NCI-H1930 (cell line): ENCODE measurements at places on chromosomes 2 and 18.

DNA sequence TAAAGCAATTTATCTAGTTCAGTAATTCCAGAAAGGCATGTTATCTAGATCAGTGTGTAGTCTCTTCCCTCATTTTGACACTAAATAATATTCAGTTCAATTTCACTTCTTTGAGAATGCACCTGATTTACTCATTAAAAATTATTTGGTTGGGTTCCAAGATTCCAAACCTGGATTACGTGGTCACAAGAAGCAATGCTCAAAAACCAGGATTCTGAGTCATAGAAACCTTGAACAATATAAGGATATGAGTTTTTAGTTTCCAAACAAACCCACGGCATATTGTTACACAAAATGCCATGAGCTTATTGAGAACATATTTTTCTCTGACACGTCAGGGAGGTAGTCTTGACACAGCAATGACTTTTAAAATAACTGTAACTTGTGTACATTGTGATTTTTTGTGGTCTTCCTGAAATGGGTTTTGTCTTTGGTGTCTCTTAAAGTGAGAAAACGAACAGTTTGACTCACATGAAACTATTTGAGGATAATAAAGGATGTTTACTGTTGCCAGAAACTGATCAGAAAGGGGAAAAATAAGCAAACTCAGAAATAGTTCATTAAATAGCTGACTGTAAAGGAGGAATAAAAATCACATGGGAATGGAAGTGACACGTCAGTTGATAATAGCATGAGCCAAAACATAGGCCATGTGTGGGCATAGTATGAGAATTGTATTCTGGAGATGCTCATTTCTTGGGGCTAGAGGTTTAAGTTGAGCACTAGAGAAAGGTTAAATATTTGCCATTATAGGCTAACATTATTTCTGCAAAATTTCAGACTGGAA is 617.7 kb upstream of the CDH2 start:
- no peak for DNase-seq

DNA sequence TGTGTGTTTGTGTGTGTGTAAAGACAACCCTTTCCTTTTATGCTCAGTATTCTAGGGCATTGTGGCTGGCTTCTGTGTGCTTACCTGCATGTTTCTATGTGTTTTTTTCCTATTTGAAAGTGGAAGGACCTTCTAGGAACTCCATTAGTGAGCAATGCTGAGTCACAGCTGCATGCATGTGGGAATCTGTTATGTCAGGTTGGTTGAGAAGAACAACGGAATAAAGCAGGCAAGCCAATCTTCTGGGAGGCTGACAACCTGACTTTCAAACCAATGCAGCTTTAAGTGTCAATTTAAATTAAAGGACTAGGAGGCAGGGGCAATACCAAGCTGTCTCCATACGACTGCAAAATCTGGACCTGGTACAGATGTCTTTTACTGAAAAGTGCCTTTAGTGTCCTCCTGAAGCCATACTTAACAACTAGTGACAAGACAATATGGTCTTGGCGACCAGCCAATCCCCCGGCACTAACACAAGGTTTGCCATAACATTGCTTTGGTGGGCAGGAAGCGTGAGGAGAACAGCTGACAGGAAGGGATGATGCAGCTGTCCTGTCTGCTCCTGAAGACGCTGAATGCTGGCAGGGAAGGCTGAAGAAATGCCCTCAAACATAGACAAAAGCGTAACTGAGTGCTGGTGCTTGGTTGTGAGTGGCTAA is 514.7 kb upstream of the CDH7 start:
- DNase-seq, result no peak

GRCh38 chr2:237152361-237152760 is 66.7 kb downstream of the COPS8 start:
- DNase-seq, result no peak

GRCh38 chr2:237535385-237536082 is 30.8 kb upstream of the PRLH start:
- no peak for DNase-seq

- no peak for DNase-seq
These were observed 81.6 kb downstream of the COL5A2 start for GRCh38 chr2:189097934-189098333.

DNA sequence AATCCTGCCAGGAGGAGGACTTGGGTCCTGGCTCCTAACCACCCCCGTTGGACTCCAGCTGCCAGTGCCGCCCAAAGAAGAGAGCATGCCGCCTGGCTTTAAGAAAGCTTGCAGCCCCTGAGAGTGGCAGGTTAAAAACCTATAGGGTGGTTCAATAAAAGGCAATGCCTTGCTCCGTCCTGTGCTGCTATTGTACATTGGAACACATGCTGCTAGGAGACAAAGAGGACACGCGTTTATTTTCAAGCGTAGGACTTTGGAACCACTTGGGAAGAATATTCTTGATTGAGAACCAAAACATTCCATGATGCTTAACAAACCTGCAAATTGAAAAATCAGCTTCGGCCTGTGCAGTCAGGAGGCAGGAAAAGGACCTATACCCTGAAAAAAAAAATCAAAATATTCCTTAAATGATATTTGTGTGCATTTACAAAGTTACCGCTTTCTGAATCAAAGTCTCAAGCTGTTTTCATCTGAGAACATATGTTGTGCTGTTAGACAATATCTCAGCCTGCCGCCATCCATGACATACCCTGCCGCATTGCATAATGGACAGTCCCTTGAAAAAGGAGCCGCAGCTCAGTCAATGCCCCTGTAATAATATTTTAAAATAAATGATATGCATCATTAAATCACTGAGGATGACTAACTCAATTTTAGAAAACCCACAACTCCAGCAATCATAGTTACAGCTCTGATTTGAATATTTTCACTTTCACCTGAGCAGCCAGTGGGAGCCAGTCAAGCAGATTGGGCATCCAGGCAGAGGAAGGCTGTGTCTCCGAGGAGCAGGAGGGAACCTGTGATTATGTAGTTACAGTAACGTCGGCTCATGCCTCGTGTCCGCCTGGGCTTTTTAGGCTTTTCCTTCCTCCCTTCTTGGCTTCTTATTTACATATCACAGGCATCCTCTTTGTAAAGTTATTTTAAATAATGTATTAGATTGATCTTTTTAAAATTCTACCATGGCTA is 805.6 kb upstream of the FANCL start:
- DNase-seq, result no peak

DNA sequence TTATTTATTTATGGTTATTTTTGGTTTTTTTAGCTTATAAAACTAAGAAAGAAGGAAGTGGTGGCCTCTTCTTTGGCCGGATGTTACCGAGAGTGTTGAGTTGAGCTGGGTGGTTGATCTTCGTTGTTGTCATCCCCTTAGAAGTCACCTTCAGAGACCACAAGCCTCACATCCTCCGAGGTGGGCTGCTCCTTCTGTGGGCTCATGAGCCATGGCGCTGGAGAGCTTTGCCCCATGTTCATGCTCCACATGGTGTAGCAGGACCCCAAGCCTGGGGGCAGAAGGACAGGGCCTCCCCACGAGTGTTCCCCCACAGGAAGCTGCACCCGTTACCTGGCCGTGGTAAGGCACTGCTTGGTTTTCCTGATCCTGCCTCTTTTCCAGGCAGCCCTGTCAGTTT is 23.4 kb downstream of the SNTG2 start:
- no peak for DNase-seq

GRCh38 chr2:219082332-219082958 is 21.7 kb upstream of the IHH start:
- no peak for DNase-seq

DNA sequence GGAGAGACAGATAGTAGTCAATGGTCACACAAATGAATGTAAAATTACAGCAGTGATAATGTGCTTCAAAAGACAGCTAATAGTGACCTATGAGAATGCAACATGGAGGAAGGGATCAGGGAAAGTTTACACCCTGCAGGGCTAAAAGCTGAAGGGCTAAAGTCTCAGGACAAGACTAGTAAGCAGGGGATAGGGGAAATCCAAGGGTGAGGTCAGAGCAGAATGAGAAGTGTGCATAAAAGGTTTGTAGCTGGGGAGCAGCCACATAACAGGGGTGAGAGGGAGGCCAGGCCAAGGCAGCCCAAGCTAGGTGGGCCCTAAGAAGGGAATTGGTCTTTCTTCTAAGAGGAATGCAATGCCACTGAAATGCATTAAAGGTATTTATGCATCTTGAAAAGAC is 746.3 kb downstream of the SATB2 start:
- no peak for DNase-seq

GRCh38 chr2:224260372-224261020 is 141.4 kb downstream of the FAM124B start:
- no peak for DNase-seq

- DNase-seq, result no peak
These were observed 408.5 kb downstream of the ZEB2 start for GRCh38 chr2:144111437-144111836.

- no peak for DNase-seq
These were observed 1.5 kb downstream of the GIGYF2 start for GRCh38 chr2:232698556-232699091.

DNA sequence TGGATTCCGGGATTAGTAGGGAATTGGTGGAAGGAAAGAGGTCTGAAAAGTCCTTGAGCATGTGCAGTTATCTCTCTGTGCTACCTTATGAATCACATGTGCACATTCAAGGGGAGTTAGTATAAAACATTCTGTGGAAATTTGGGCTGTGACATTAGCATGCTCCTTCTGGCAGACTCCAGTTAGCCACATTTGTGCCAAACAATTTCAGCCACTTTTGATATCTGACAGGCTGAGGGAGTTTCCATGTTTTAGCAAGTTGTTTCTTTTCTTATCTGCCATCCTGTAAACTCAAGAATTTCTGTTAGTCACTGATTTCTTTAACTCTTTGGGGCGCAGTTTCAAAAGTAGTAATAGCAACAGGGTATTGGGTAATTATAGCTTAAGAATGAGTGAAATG is 28.3 kb upstream of the GYPC start:
- no peak for DNase-seq

DNA sequence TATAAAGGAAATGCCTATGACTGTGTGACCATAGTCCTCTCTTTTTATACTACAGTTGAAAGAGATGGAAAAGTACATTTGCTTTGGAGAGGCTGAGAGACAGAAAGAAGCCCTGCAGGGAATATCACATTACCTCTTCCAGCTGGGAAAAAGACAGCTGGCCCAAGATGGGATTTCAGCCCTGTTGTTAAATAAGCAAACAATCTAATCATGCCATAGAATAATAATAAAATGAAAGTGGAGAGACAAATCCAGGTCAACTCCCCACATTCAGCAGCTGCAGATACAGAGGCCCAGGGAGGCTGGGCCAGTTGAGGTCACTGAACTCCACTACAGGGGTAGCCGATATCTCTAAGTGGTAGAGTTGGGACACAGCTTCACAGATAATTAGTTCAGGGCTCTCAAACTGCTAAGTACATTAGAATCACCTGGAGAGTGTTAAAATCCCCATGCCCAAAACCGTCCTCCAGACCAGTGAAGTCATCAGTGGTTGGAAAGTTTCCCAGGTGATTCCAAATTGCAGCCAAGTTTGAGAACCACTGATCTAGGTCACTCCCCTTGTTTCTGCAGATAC is 81.9 kb downstream of the MOGAT1 start:
- DNase-seq, result peak; percentile 56

DNA sequence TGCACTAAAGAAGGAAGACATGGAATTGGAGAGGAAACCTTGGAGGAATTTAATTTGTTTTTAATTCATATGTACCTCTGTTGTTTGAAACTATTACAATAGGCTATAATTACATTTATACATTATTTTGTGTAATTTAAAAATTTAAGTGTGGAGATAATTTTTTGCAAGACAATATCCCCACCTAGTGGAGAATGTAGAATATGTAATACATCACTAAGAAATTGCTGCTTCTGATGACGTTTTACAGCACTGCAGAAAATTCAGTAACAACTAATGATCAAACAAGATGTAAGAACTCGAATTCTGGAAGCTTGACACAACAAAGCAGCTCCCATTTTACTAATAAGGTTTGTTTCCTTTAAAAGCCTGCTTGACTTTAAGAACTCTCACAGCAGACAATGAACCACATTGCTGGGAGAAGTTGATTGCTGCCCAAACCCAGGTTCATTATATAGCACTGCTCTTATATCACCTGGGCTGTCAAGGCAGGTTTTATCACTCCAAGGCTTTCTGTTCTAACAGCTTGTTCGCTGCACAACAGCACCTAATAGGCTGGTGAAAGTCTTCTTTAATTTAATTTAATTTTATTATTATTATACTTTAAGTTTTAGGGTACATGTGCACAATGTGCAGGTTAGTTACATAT is 53.4 kb downstream of the THADA start:
- peak; percentile 17 for DNase-seq

GRCh38 chr2:158997037-158997790 is 28.8 kb downstream of the TANC1 start:
- no peak for DNase-seq

DNA sequence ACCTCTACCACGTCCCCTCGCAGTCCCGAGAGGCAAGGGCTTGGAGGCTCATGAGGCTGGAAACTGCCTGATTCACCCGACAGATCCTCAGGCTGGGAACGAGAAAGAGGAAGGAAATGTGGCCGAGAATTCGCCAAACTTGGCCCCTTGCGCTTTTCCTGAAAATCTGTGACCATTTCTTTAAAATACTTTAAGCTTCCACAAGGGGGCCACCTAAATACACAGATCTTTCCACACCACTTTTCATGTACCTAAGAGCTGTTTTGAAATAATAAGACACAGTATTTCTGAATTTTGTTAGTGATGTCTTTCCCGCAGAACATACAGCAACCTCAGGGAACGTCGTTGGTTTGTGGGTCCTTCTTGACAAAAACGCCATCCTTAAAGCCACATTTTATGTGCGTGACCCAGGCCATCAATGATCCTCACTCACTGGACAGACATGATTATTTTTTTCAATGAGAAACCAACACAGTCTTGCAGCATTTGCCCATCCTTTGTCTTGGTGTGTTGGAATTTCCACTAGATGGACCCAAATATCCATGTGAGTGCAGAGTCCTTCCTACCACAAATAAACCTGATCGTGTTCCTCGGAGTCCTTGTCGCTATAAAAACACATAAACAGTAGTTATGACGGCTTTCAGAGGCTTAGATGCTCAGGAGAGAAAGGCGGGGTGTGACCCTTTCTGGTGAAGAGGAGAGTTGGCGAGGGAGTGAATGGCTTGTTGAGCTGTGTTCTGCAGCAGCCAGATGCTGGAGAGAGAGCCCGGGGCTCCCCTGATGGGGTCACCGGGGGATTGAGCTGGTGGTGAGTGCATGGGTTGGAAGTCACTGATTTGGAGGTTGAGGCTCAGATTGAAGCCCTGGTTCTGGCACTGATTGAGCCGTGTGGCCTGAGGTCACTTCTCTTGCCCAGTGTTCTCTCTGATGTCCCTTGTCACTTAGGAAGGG is 25.0 kb downstream of the DCDC2C start:
- no peak for DNase-seq

GRCh38 chr2:236036045-236036444 is 132.1 kb downstream of the GBX2 start:
- no peak for DNase-seq
